DND-41 (cell line): ENCODE measurements at places on chromosomes 6 and 20.

DNA sequence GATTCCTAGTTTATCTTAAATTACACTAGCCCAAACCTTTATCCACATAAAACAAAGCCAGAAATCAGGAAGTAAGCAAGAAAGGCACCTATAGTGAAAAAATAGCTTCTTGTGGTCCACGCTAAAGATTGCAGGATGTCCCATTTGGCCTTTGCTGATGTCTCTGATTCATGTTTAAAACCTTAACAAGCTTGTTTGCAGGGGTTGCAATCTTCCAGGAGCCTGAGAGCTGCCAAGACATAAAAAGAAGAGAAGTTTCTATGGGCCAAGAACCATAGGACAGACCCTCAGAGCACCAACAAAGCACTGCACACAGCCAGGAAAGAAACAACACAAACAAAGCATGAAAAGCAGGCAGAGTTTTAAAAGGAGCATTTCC is 49.4 kb downstream of the ADAT2 start:
- no peaks in the 10 kb centered on the region for H3K27me3 ChIP-seq
- H3K4me3 ChIP-seq: no peak overlapping the region
- peaks cover 13% of the 10 kb centered on the region for H3K4me1 ChIP-seq
- H3K36me3 ChIP-seq: no peaks in the 10 kb centered on the region

- H3K4me1 ChIP-seq: no peaks in the 10 kb centered on the region
- no peak overlapping the region for H3K27ac ChIP-seq
- no peaks in the 10 kb centered on the region for H3K27me3 ChIP-seq
- DNase-seq: no peak
- H3K4me3 ChIP-seq: no peak overlapping the region
Observed at GRCh38 chr6:74152096-74152675, 456.2 kb downstream of the CD109 start.

DNA sequence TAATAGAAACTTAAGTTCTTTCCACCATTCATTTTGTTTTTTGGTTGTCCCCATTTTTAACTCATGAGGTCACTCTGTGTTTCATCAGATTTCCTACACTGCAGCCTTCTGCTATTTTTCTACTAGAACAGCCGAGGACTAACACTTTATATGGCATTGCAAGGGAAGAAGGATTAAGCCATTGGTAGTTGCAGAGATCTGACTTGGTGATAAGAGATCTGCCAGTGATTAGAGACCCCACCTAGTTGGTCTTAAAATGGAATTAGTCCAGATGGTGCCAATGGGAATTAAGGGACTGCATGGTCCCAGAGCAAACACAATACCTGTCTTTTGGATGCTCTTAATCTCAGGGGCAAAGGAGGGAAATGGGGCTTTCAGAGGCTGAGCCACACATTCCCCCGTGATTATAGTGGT is 125.5 kb upstream of the TMEM170B start:
- H3K27ac ChIP-seq: no peak overlapping the region
- H3K4me1 ChIP-seq: no peaks in the 10 kb centered on the region
- no peak overlapping the region for H3K4me3 ChIP-seq
- H3K27me3 ChIP-seq: no peaks in the 10 kb centered on the region
- H3K36me3 ChIP-seq: no peaks in the 10 kb centered on the region
- no peak for DNase-seq

- no peaks in the 10 kb centered on the region for H3K36me3 ChIP-seq
- peak overlapping the region; percentile 91 for H3K27ac ChIP-seq
- H3K4me1 ChIP-seq: peaks cover 39% of the 10 kb centered on the region
- no peaks in the 10 kb centered on the region for H3K27me3 ChIP-seq
Observed at GRCh38 chr6:14241255-14242070, 123.9 kb downstream of the CD83 start.

DNA sequence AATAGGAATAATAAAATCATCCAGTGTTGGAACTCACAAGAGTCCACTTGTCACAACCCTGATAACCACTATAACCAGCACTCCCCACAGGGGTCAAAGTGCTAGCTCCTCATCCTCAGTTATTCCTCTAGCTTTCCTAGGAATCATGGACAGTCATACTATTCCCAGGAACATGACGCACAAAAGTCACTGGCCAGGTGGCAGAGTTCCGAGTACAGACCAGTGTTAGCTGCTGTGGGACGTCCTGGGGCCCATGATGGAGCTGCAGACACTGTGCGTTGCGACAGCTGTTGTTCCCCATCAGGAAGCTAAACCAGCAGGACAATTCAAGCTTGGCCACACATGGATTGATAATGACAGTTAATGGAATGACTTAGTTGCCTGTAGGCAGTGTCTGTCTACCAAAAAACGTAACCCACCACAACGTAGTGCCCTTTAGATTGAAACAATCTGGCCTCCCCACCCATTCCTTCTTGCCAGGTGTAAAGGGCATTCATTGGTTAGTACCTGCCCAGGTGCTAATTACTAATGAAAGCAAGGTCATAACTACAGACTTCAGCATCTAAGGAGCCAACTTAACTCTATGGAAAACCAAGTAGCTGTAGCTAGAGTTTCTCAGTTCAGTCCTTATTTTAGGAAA is 17.4 kb downstream of the EZR start:
- DNase-seq: no peak
- peaks cover 44% of the 10 kb centered on the region for H3K4me1 ChIP-seq
- H3K36me3 ChIP-seq: peaks cover 11% of the 10 kb centered on the region
- H3K27ac ChIP-seq: peak overlapping the region; percentile 52; the same call in 1 of the 2 replicates

GRCh38 chr20:46816886-46817638 is 77.6 kb upstream of the EYA2 start:
- H3K4me1 ChIP-seq: no peaks in the 10 kb centered on the region
- peaks cover 8% of the 10 kb centered on the region for H3K27me3 ChIP-seq
- H3K36me3 ChIP-seq: no peaks in the 10 kb centered on the region
- DNase-seq: no peak
- no peak overlapping the region for H3K27ac ChIP-seq
- no peak overlapping the region for H3K4me3 ChIP-seq

- DNase-seq: no peak
- H3K4me1 ChIP-seq: no peaks in the 10 kb centered on the region
- H3K27me3 ChIP-seq: no peaks in the 10 kb centered on the region
- H3K36me3 ChIP-seq: no peaks in the 10 kb centered on the region
Observed at GRCh38 chr6:129321303-129321702, 388.7 kb downstream of the ARHGAP18 start.

DNA sequence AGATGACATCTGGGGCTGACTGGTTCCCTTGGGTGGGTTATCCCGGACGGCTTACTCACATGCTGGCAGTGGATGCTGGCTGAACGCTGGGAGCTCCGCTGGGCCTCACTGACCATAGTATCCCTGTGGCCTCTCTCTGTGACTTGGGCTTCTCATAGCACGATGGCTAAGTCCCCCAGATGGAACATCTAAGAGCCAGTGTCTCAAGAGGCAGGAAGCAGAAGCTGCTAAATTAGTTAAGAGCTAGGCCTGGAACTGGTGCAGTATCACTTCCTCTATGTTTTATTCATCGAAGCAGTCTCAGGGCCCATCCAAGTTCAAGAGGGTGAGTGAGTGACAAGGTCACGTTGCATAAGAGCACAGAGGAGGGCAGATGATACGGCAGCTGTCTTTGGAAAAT is 116.5 kb upstream of the LAMP5 start:
- no peaks in the 10 kb centered on the region for H3K27me3 ChIP-seq
- no peak overlapping the region for H3K4me3 ChIP-seq
- DNase-seq: no peak
- peaks cover 4% of the 10 kb centered on the region; the same call in 1 of the 2 replicates for H3K4me1 ChIP-seq

DNA sequence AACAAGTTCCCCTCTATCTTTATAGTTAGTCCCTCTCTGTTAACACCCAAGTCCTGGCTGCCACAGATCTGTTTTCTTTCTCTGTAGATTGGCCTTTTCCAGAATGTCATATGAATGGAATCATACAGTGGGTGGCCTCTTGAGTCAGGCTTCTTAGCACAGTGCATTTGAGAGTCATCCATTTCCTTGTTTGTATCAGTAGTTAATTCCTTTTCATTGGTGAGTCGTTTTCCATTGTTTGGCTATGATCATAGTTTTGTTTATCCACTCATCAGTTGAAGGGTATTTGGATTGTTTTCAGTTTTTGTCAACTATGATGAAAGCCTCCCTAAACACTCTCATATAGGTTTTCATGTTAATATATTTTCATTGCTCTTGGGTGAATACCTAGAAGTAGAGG is 248.3 kb downstream of the ARID1B start:
- no peak for DNase-seq
- peaks cover 11% of the 10 kb centered on the region for H3K4me1 ChIP-seq
- no peaks in the 10 kb centered on the region for H3K27me3 ChIP-seq
- H3K36me3 ChIP-seq: no peaks in the 10 kb centered on the region; the same call in 1 of the 2 replicates

DNA sequence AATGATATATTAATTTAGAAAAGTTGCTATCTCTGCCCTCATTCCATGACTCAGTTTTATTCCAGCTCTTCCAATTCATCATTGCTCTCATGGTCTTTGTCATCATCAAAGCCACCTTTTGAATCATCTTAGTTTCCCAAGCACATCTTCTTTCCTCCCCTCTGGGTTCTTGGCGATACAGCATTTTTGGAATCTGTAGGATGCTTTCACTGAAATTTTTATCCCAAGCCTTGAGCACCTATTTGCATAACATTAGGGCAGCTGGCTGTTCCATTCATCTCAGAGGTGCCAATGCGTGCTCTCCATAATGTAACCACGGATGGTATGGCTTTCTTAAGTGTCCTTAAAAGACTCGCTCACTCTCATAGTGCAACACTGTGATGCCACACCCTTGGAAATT is 100.4 kb downstream of the SNX5 start:
- peaks cover 9% of the 10 kb centered on the region for H3K27me3 ChIP-seq
- H3K27ac ChIP-seq: no peak overlapping the region
- H3K4me1 ChIP-seq: peaks cover 5% of the 10 kb centered on the region; the same call in 1 of the 2 replicates
- no peak overlapping the region for H3K4me3 ChIP-seq
- no peak for DNase-seq
